ENCODE measurements at places on chromosomes 1 and 21.

DNA sequence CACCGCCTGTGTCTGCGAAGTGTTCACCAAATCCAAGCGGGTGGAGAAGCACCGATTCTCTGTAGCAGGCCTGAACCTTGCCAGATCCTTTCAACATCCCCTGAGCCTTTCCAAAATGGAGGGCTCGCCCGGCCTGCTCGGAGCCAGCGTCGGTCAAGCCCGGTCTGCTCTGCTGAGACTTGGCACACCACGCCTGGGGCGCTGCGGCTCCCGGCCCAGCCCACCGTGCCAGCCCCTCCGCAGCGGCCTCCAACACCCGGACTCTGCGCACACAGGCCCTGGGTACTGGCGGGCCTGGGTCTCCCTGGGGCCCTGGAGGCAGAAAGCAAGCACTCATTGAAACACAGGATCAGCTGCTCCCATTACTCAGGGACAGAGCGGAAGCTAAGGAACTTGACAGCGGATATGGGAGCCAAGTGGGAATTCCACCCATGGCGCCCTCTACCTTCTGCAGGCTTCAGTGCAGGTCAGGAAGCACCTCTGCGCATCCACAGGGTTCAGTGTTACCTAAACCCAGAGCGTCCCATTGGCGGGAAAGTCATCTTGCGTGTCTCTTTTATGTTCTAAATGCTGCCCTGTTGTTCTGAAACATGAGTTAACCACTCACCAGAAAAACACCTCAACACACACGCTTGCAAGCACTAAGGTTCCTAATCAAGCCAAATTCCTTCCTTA, 159.9 kb downstream of the ZBTB18 start:
- DNase-seq = peak; percentile 42

DNA sequence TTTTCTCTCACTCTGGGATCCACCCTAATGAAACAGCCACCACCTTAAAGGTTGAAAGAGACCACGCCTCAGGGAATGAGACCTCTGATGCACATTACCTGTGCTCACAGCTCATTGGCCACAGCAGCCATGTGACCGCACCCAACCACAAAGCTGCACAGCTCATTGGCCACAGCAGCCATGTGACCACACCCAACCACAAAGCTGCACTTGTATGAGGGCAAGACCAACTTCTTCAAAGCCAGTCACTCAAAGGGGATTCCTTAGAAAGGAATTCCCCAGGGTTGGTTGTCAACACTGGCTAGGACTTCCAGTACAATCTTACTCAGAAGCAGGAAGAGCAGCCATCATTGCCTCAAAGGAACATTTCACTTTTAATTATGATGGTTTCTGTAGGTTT, 43.6 kb upstream of the PDE9A start:
- DNase-seq = no peak

DNA sequence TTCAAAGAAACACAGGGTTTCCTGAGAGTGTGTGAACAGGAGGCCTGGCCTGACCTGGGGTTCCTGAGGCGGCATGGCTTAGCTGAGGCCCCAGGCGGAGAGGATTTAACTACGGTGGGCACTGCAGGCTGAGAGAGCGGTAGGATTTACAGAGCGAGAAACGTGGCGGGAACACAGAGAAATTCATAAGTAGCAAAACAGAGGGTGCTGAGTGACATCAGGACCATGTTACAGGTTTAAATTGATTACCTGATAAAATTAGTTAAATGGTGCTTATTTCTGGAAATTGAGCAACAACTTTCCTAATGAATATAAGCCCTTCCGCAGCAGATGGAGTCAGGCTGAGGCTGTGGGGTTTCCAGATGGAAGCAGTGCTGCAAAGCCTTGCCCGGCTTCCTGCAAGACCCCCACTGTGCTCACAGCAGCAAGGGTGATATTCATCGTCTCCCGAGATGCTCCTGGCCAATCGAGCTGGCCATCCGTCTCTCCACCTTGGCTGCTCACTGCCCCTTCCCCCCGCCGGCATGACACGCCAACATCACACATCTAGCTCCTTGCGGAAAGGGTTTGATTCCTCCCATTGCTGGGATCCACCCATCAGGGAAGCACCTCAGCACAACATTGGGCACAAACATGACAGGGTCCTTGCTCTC, 69.4 kb upstream of the MORC3 start:
- no peak for DNase-seq

- no peak for DNase-seq
Observed at GRCh38 chr1:194084755-194085154, 898.3 kb upstream of the B3GALT2 start.

DNA sequence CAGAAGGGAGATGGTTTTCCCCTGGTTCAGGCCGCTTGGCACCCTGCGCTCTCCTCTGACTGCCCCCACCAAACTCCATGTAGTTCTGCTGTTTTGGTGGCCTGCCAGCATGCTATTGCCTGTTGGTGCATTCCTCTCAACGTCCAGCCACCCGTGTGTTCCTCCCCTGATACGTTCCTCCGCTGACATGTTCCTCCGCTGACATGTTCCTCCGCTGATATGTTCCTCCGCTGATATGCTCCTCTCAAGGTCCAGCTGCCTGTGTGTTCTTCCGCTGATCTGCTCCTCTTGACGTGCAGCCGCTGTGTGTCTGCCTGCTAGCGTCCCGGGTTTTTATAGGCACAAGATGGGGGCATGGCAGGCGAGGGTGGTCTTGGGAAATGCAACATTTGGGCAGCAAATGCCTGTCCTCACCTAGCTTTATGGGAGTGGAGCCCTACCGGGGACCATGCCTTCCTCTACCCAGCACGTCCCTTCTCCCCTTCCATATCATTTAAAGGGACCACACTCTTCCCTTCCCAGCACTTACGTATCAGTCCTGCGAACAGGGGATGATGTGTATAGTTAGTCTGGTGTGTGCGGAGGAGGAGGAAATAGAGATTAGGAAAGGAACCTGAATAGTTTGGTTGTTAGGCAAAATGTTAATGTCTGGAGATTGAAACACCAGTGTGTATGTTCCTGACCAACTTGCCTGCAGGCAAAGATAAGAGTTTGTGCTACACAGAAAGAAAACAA, 40.6 kb upstream of the PLA2G5 start:
- DNase-seq = no peak
